ENCODE measurements at places on chromosomes 5 and 9. TPM values are rescaled to one million over a fixed set of nuclear protein-coding genes. Genes with fewer than 3 reads are reported as not detected.

The NXNL2 gene
- 14.5 TPM for total RNA-seq

The CCL27 gene
- not detected for total RNA-seq

The SPINK7 gene
- not detected for total RNA-seq

The ADAMTS16 gene
- 0.33 TPM for total RNA-seq

The GDA gene
- total RNA-seq: 1.3 TPM

The HMMR gene
- total RNA-seq: 3.5 TPM

The PCDHGA7 gene
- 10.8 TPM for total RNA-seq

GRCh38 chr5:89232139-89232603 is 349.2 kb upstream of the MEF2C start:
- DNase-seq: no peak

- DNase-seq: no peak
These were observed 499.3 kb downstream of the CCDC171 start for GRCh38 chr9:16052146-16052545.

GRCh38 chr5:147753765-147754164 is 28.8 kb downstream of the JAKMIP2 start:
- DNase-seq: no peak

DNA sequence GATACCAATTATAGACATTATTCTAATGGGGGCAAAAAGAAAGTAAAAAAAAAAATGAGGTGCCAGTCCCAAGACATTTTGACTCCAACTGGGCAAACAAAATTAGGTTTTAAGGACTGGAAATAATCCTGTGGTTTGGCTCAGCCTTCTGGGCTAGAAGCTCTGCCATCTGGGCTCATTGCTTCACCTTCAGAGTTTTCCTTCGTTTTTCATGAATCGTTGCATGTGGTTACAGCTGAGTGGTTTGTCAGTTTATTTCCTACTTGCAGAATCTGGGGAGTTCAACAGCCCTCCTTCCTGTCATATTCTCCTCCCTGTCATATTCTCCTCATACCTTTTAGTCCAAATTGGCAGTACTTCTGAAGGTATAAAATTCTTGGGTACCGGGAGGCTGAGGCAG is 12.0 kb downstream of the UGT3A2 start:
- DNase-seq: no peak

GRCh38 chr5:16497546-16497945 is 31.9 kb upstream of the ZNF622 start:
- DNase-seq: no peak

DNA sequence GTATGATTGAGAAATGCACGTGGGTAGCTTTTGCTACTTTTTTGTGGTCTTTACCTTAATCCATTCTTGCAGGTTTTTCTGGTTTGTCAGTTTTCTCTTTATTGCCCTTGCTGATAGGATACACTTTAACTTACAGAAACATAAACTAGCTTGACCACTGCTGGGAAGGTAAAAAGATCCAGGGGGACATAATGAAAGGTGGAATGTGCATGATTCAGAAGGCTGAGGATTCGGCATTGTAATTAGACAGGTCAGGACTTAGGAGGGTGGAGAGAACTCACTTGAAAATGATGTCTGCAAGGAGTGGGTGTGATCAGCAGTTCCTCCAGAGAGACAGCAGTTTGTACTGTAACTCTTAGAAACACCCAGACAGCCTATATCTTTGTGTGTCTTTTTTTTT is 19.8 kb upstream of the TXNDC8 start:
- DNase-seq: no peak

DNA sequence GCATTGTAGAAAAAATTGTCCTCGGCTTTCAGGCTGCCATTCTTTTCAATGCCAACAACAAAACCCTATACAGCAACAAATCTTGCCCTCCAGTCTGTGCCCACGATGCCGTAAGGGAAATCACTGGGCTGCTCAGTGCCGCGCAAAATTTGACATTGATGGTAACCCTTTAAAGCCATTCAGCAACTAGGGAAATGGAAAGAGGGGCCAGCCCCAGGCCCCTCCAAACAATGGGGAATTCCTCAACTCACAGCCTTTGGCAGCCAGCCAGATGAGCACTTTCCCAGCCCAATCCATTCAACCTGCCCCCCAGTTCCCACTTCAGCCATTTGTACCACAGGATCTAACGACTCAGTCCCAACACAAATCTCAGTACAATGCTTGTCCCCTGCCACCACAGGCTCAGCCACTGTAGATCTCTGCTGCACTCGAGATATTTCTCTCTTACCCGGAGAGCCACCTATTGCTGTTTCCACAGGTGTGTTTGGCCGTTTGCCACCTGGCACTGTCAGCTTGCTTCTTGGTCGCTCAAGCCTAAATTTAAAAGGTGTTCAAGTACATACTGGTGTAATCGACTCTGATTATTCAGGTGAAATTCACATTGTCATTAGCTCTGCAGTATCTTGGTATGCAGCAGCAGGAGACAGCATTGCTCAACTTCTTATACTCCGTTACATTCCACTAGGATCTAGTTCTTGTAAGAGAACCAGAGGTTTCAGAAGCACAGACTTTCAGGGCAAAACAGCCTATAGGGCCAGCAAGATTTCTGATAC is 103.3 kb downstream of the SYK start:
- no peak for DNase-seq

GRCh38 chr9:27569406-27569805 is 3.9 kb downstream of the C9orf72 start:
- no peak for DNase-seq

GRCh38 chr9:123964761-123965160 is 34.8 kb upstream of the DENND1A start:
- DNase-seq: no peak

DNA sequence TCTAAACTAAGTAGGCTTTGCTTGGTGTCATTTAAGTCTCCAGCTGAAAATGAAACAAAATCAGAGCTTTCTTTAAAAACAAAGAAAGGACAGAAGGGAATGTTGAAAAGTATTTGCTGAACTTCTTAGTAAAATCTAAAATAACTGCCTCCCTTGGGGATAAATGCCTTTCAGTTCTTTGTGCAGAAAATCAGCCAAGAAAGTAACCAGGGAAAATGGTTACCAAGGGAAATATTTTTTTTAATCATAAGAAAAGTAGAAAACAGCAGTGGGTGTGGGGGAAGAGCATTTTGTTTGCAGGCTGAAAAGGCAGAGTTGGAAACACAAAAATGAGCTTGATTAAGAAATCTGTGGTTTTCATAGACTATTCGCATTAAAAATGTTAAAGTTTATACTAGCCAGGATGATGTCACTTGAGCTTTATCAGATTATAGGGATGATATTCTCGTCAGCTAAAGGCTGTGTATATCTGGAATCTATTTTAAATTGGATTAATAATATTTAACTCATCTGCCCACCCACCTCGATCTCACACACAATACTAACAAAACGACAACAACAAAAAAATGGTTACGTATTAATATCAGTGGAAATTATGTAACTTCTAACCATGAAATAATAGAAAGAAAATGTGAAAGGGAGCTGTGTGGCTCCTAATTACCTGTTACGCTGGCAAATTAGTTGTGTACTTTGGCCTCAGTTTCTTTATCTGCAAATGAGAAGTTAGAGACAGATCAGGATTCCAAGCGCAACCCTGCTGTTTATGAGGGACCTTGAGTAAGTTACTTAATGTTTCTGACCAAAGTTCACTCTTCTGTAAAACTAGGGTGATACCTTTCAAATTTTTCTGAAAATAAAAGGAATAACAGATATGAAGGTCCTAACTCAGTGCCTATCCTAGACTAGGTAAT is at the start of gene ECM2:
ECM2 (minus strand) TSS at position 51 of the 911 bp plus-strand sequence. CDS start 13,124 bp downstream, outside the sequence.
- DNase-seq: no peak

- DNase-seq: peak; percentile 52
These were observed 34.5 kb upstream of the ORM1 start for GRCh38 chr9:114288193-114289091.

GRCh38 chr5:140054086-140054689 is 11.1 kb upstream of the NRG2 start:
- no peak for DNase-seq

DNA sequence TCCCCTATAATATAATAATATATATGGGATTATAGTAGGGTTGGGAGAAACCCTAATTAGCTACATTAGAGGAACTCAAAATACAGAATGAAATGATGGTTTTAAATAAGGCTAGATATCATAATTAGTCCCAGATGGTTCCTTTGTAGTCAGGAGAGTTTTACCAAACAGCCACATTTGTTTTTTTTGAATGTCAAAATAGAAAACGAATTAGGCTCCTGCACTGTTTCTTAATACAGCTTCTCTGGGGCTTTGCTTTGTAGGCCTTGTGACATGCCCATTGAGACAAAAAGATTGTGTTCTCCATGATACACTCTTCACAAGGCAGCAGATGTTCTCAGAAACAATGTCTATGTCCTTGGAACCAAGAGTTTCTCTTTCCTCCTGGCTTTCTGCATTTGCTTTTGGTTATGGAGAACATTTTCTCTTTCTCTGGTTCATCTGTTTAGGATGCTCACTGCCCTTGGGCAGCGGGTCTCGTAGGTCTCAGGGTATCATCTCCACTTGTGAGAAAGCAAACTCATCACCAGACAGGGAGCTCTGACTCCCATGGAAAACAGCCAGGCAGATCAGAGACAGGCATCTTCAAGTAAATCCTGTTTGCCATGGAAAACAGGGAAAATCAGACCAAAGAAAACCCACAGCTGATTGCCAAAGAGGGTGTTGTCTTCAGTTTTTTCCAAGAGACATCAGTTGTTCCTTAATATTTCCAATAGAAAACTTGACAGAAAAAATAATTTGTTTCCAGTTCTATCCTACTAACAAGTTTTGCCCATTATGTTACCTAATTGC is 54.1 kb upstream of the RPS23 start:
- DNase-seq: no peak

- DNase-seq: no peak
These were observed 10.5 kb upstream of the B4GALT1 start for GRCh38 chr9:33177639-33178038.

GRCh38 chr9:108434036-108434435 is 421.8 kb downstream of the ACTL7B start:
- DNase-seq: no peak

DNA sequence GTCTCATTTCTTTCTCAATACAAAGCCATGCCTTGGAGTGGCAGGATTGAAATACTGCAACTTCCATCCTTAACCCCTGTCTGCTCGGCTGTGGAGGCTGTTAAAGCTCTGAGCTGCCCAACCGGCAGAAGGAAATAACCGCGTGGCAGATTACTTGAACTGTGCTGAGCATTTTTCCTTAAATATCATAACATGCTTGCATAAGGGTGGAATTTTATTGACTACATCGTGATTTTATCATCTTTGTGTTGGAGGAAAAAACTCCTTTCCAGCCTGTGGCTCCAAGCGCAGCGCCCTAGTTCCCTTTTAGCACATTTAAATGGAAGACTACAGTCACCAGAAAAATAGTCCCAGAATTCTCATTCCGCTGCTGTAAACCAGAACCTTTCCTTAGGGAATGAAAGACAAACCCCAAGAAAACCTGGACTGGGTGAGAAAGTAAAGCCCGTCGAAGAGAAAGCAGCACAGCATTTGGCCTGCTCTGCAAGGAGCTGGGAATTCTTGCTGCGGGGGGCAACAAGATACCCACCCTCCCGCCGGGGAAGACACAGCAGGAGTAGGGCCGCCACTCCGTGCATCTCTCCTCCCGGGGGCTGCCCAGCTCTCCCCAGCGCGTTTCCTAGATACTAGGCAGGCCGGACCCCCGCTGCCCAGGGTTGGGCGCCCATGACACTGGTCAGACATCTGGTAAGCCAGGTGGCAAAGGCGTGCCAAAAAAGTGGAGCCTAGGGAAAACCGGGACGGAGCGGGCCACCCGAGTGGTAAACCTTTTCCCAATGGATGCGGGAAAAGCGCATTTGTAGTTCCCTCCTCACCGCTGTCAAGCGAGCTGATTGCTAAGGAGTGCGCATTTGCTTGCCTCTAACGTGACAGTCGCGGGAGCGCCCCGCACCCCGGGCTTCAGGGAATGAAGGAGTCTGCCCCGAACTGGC is 1.3 kb downstream of the SHC3 start:
- DNase-seq: no peak

- DNase-seq: no peak
These were observed 246.0 kb upstream of the PTPRD start for GRCh38 chr9:10858817-10859216.

DNA sequence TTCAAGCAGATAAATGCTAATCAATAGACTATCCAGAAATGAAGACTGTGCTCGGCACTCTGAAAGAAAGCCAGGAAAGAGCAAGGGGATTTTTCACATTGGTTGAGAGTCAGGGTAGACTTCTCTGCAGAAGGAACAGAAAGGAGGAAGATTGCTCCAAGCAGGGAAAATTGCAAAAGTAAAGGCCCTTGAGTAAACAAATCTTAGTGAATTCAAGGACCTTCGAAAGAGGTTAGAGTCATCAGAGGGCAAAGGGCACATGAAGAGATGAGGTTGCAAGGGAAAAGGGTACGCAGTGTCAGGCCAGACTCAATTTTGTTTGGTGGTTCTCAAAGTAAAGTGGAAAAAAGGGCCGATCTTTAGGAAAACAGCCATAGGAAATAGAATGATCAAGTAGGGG is 157.6 kb upstream of the RAI14 start:
- no peak for DNase-seq

DNA sequence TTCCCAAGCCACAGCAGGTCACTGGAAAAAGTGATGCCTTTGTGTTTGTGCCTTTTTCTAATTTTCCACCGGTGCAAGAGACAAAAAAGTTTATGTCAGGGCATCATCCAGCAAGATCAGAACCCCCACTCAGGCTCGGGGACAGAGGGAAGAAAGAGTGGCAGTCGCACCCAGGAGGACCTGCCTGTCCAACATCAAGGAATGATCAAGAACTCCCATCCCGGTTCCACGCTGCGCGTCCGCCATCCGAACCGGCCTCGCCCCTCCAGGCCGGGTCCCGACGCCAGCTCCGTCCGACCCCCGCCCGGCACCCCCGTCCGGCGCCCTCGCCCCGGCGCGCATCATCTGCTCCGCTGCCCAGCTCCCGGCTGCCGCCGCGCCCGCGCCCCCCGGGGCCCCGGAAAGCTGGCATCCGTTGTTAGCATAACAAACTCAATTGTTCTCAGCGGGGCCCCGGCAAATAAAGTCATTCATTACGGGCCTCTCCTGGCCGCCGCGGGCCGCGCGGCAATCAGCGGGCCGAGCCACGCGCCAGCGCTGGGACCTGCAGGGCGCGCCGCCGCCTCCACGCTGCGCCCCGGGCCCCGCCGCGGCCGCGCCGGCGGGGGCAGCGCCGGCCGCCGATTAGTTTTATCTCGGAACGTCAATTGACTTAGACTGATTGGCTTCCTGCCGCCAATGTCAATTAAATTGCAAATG is 48.1 kb downstream of the PAX5 start:
- DNase-seq: no peak

DNA sequence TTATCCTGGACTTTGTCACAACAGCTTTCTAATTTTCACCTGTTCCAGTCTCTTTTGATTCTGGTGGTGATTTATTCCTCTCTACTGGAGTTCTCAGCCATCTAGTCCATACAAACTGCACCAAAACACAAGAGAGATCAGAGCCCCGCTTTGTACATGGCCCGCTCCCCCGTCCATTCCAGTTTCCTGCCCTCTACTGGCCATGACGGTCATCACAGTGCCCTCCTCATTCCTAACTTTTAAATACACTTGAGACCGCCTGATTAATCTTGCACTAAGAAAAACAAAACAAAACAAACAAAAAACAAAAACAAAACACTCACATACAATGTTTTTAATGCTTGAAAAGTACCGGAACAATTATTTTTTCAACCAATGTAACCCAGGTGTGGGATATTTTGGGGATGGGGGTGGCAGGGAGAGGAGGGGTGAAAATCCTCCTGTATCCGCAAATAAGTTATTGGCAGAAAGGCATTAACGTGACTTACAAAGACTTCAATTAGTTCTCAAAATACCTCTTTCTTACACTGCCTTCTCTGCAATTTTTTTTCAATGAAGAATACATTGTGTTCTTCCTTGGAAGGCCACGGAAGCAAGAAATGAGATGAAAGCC is 84.8 kb upstream of the PAM start:
- DNase-seq: no peak

GRCh38 chr5:105931881-105932421 is 1738.8 kb downstream of the EFNA5 start:
- DNase-seq: no peak
